ENCODE measurements at places on chromosomes 3 and 15. TPM values are rescaled to one million over a fixed set of nuclear protein-coding genes. Genes with fewer than 3 reads are reported as not detected.

Gene LRRC31
- not detected for total RNA-seq

DNA sequence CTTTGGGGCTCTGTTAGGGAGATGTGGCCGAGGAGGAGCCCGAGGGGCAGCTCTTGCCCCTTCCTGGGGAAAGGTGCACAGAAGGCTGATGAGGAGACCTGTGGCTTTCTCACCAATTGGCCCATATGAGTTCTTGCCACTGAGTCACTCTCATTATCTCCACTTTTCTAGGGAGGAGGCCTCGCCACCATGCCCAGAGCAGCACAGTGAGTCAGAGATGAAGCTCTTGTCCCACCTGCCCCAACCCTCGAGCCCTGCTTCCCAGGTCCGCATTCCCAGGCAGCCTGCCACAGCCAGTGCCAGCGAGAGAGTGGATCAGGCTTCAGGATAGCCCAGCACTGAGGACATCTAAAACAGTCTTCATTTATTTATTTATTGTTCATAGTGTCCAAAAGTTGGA is 53.5 kb downstream of the AMOTL2 start:
- peak; percentile 32 for ATAC-seq

Gene CCDC80
- not detected for total RNA-seq

DNA sequence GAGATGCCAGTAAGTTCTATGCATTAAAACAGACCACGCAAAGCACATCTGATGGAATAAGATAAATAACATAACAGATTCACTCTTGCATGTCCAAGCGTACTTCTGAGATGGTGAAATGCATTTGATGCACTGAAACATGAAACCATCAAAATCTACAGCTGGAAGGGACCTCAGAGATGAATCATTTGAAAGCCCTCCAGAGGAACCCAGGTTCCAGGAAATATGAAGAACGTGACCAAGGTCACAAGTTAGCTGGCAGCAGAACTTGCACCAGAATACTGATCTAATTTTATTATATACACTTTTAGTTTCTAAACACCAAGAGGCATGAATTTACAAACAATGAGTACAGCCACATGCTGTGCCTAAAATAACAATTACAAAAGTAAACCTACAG is 957.1 kb downstream of the FHIT start:
- peak; percentile 43 for ATAC-seq

GRCh38 chr3:39805650-39806049 is 3.8 kb upstream of the MYRIP start:
- ATAC-seq = no peak

Gene ACKR2
- 0.77 TPM for total RNA-seq

Gene GNB4
- 1.7 TPM for total RNA-seq

Gene XCR1
- total RNA-seq = 0.04 TPM

DNA sequence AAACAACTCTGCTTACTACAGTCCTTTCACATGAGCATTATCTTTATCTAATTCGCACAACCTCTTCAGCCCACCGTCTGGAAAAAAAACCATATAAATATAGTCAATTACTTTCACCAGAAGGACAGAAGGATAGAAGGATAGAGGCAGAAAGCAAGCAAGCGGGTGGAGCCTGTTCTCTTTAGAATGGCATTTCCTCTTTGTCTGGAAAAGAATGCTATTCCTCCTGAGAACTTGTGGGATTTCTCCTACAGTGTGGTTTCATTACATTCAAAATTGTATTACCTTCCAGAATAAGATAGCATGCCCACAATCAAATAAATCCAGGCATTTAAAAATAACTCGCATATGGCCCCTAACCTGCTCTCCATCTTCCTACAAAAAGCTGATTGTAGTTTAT is 23.1 kb downstream of the SLC30A4 start:
- ATAC-seq = no peak

Gene SLC30A4
- 2.1 TPM for total RNA-seq

GRCh38 chr15:72464251-72464650 is 9.9 kb upstream of the ARIH1 start:
- ATAC-seq = no peak

Gene SLC2A2
- total RNA-seq = not detected

- no peak for ATAC-seq
Measured at GRCh38 chr15:49200347-49200746, 30.3 kb downstream of the GALK2 start.

Gene STRIT1
- total RNA-seq = not detected

DNA sequence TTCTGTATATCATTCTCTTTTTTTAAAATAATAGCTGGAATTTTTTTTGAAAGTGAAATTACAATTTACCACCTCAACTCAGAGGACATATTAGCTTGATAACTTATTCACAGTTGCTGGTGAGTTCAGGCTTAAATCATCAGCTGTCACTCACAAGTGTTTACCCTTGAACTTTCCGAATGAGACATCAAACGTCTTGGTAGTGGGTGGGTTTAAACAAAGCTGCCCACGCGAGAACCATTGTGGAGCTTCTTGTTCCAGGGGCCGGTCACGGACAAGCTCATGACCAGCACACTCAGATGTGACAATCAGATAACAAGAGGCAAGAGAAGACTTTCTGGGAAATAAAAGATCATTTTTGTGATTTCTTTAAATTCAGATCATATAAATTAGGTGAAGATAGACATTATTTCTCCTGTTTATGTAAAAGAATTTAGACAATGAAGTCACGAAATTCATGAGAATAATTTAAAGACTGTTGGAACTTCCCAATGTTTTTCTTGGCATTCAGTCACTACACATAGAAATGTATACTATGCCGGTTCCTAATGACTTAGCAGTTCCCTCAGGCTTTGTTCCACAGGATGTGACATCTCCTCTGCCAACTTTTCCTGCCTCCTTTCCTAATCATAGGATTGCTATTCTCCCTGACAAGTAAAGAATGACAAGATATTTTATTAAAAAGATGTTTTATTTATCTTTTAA is 29.3 kb downstream of the BTD start:
- peak; percentile 59 for ATAC-seq

DNA sequence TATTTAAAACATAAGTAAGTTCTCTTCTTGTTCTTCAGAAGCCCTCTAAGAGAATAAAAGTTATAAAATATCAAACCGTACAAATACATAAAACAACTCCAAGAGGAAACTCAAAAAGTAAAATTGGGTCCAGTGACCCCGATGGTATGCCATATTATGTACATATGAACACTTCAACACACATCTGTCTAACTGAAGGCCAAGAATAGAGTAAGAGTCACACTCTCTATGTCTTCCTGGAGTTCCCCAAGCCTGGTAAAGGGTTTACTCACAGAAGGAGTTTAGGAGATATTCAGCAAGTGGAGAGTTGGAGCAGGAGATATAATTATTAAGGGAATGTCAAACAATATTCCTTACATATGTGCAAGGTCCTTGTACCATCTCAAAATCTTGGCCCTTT is 101.3 kb upstream of the EIF1B start:
- no peak for ATAC-seq

- peak; percentile 67 for ATAC-seq
Measured at GRCh38 chr3:8371085-8371551, 130.5 kb upstream of the LMCD1 start.

Gene B3GALNT1
- total RNA-seq = 2.1 TPM

Gene CNTN4
- not detected for total RNA-seq

DNA sequence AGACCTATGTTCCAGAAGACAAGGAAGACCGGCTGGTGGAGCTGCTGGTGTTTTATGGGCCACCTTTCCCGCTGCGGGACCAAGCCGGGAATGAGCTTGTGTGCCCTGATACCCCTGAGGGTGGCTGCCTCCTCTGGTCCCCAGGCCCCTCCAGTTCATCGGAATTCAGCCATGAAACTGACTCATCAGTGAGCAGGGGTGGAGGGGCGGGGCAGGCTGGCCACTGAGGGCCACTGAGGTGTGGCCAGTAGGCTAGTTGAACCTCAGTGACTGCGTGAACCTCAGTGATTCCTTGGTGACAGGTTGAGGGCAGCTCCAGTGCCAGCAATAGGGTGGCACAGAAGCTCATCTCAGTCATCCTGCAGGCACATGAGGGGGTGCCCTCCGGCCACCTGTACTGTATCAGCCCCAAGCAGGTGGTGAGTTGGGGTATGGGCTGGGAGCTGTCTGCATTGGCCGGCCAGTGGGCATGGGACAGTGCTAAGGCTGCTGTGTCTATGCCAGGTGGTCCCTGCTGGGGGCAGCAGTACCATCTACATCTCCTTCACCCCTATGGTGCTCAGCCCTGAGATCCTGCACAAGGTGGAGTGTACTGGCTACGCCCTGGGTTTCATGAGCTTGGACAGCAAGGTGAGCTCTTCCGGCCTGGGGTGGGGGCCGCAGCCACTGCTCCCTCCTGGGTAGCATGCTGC is 20.3 kb downstream of the ACAA1 start:
- ATAC-seq = no peak

DNA sequence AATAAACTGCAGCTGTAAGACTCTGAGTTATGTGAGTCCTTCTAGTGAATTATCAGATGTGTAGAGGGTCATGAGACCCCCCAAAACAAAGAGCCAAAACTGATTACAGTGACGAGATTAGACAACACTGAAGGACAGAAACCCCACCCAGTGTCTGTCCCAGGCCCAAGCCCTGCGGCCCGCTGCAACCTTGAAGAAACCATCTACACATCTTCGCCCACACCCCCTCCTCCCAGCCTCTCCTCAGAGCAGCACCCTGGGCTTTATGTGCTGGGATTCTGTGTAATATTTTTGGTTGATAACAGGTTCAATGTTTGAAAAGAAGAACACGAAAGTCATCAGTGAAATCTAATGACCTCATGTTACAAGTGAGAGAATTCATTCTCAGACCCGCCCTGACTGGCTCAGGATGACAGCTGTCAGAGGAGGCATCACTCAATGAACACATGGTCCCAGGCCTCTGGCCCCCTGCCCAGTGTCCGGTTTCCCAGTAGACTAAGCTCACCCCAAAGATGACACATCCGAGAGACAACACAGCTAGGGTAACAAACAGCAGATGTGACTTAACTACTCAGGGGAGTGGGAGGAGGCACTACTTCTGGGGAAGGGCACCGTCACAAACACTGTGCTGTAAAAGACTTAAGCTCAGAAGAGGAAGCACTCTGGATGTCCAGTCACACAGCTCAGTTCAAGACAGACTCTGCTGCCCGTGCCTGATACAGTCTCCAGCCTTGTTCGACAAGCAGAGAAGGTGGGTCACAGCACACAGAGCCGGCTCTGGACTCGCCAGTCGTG is 48.9 kb downstream of the NIPA2 start:
- no peak for ATAC-seq

Gene IQCH
- total RNA-seq = 0.89 TPM

GRCh38 chr3:161422171-161422700 is 50.9 kb upstream of the SPTSSB start:
- ATAC-seq = no peak

- no peak for ATAC-seq
Measured at GRCh38 chr3:31878231-31878838, 102.7 kb downstream of the OSBPL10 start.

GRCh38 chr3:99167071-99167470 is 265.6 kb upstream of the DCBLD2 start:
- no peak for ATAC-seq
